ENCODE measurements at places on chromosomes 6 and 20.

GRCh38 chr6:157107915-157108651, 215.2 kb downstream of the TMEM242 start:
- DNase-seq, result no peak

DNA sequence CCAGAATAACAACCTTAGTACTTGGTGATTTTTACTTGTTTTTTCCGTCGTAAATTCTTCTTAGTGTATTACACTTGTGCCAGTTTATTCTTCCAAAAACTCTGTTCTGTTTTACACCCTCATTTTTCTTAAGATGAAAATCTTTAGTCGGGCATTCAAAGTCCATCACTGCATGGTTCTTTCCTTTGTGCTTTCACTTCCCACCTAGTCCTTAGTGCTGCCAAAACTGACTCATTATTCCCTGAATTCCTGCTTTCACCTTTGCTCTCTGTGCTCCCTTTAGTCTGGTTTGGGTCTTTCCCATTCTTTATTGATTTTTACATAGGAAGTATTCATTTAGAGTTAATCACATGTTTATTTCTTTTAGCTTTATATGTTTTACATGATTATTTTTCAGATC, 3.3 kb downstream of the TRMT11 start:
- no peak for DNase-seq

DNA sequence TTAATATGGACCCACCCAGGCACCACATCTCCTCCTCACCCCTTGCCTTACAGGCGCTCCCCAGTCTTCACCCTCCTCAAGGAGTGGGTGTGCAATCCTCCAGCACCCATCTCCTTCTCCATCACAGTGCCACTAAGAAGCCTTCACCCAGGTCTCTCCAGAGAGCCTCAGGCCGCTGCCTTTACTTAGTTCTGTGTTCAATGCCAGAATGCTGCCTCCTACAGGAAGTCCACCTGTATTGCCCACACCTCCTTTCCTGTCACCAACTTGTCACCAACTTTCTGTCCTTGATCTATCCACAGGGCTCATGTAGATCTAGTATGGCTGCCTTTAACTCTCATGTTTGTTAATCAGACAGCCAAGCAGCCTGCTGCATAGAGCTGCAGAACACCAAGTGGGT, 586 bp upstream of the LST1 start:
- DNase-seq, result no peak

DNA sequence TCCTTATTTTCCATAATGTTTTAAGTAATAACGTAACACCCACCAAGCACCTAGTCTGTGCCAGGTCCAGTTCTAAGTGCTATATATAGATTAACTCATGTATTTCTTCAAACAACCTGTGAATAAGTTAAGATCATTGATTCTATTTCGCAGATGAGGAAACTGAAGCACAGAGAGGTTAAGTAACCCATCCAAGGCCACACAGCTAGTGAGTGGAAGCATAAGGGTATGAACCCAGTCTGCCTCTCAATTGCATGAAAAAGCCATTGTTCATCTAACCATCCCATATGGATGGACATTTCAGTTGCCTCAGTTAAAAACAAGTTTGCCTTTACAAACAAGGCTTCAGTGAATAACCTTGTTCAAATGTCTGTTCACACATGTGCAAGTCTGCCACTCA, 20.8 kb downstream of the TGM6 start:
- no peak for DNase-seq

GRCh38 chr6:121780325-121781321, 345.2 kb downstream of the GJA1 start:
- no peak for DNase-seq
